NCI-H460 (cell line): ENCODE measurements at places on chromosomes 7 and 10. TPM values are rescaled to one million over a fixed set of nuclear protein-coding genes. Genes with fewer than 3 reads are reported as not detected.

The TMEM140 gene
- total RNA-seq = 0.89 and 1.3 TPM in 2 replicates

The GPRIN2 gene
- total RNA-seq = not detected in 2 replicates

The PLCE1 gene
- 0.23 and 0.32 TPM in 2 replicates for total RNA-seq

The HUS1 gene
- 22.1 and 28.2 TPM in 2 replicates for total RNA-seq

The PRR15 gene
- total RNA-seq = not detected in 2 replicates
